Liver (tissue), 10 donors: ENCODE measurements at places on chromosomes 11 and 22.

GRCh38 chr11:128095466-128095981 lies 491.8 kb downstream of the ETS1 start:
- no peak for DNase-seq

DNA sequence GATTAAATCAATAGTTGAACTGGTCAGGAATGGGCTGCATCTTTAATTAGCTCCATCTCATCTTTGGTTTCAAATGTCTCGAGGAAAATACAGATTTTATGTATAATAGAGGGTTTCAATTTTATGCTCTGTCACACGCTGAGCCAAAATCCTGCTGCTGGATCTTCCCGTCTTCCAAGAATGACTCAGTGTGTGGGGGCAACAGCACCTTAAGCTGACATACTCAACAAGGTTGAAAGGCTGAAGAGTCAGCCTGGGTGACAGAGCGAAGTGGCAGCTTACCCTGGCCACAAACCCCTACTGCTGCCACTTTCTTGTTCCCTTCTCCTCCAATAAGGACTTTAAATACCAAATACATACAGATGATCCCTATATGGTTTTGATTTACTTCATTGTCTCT lies 9.0 kb upstream of the PCF11 start:
- no peak for DNase-seq

DNA sequence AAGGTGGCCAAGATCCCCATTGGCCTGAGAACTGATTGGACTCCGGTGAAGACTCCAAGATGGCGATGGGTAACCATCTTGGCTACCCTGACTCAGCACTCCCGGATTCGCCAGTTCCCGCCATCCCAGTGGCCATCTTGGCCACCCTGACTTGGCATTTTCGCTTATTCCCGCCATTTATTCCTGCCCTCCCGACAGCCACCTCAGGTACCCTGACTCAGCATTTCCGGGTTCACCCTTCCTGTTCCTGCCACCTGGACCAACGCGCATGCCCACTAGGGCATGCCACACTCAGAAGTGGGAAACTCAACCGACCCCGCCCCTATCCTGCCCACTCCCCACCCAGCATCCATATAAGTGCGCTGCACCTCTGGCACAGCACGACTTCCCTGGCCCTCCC lies 7.8 kb downstream of the OR8K5 start:
- no peak for DNase-seq

DNA sequence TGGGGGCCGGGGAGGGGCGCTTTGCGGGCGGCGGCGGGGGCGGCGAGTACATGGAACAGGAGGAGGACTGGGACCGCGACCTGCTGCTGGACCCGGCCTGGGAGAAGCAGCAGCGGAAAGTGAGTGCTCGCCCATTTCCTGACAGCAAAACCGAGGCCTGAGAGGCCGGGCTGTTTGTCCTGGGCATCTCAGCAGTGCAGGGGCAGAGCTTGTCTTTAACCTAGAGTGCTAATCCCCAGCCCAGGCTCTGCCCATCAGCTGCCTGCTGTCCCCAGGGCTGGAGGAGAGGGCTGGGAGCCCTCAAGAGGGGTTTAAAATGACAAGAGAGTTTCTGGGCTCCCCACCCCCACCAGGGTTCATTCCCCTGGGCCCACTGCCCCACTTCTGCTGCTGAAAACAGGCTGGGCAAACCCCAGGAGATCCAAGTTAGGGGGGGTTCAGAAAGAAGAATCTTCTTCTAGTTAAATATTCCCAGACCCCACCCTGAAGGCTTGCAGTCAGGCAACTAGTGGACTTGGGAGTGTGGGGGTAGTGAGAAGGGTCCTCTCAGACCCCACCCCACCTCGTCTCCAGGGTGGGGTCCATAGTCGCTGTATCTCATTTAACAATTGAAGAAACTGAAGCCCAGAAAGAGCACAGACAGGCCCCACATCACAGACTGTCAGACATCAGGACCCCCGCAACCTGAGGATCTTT lies 411 bp downstream of the ACTN3 start:
- DNase-seq = no peak

GRCh38 chr11:1888347-1888753 lies 3.3 kb downstream of the PRR33 start:
- no peak for DNase-seq

GRCh38 chr22:24519496-24519895 lies 24.4 kb downstream of the UPB1 start:
- no peak for DNase-seq

- DNase-seq = no peak
Measured at GRCh38 chr11:103085758-103086365, 6.1 kb downstream of the DCUN1D5 start.

DNA sequence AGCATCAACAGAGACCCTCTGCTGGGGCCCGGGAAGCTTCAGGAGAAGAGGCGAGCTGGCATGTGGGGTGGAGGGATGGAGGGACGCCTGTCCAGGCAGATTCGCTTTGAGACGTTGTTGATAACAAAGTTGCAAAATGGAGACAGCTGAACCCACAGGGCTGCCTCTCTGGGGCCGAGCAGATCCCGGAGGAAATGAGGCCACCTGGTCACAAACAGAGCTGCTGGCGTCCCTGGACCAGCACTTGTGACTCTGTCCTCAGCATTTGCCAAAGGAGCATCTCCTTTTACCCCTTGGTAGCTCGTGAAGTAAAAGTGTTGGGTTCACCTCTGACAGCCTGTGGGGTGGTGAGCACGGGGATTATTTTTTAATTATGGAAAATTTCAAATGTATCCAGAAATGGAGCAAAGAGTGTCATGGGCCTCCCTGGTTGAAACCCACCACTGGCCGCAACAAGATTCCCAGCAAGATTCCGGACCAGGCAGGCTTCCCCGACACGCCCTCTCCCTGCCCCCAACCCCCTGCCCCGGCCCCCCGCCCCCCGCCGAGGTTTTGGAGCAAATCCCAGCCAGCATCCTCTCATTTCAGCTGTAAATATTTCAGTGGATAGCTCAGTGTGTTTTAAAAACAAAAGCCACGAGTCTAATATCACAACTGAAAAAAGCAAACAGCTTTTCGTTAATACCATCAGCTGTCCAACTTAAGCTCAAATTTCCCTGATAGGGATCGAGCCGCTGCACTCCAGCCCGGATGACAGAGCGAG lies 20.3 kb downstream of the GRAMD4 start:
- no peak for DNase-seq

- DNase-seq = no peak
Measured at GRCh38 chr11:87604350-87604749, 566.6 kb downstream of the TMEM135 start.
